Motor neuron (in vitro differentiated cells): ENCODE measurements at places on chromosomes 5 and 9. TPM values are rescaled to one million over a fixed set of nuclear protein-coding genes. Genes with fewer than 3 reads are reported as not detected.

Gene C5orf52
- not detected in 2 replicates for total RNA-seq

Gene IRX1
- total RNA-seq = 0.18 and 5.1 TPM in 2 replicates

Gene IL6ST
- 35.9 and 42.1 TPM in 2 replicates for total RNA-seq

Gene IL9
- not detected in 2 replicates for total RNA-seq

Gene IFNB1
- total RNA-seq = not detected in 2 replicates
